ENCODE measurements at places on chromosomes 11 and 22. TPM values are rescaled to one million over a fixed set of nuclear protein-coding genes. Genes with fewer than 3 reads are reported as not detected.

The C22orf15 gene
- not detected for total RNA-seq

The MMP12 gene
- total RNA-seq, result not detected

DNA sequence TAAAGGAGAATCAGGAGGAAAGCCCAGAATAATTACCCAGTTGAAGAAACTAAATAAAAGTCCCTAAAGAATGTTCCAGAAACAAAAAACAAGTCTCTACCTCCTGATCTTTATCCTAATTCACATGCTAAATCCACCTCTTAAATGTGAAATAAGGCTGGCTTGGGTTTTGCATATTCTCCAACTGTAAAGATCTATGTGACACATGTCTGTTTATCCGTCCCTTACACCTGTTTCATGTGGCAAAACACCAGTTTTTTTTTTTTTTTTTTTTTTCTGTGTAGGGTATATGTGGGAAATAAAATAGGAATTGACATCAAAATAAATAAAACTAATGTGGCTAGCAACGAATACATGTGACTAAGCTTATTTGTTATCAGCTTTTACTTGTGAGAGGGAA lies 70.5 kb downstream of the NARS2 start:
- no peaks in the 10 kb centered on the region for H3K4me1 ChIP-seq
- no peak overlapping the region for H3K4me3 ChIP-seq
- H3K27me3 ChIP-seq, result no peaks in the 10 kb centered on the region
- DNase-seq, result no peak

DNA sequence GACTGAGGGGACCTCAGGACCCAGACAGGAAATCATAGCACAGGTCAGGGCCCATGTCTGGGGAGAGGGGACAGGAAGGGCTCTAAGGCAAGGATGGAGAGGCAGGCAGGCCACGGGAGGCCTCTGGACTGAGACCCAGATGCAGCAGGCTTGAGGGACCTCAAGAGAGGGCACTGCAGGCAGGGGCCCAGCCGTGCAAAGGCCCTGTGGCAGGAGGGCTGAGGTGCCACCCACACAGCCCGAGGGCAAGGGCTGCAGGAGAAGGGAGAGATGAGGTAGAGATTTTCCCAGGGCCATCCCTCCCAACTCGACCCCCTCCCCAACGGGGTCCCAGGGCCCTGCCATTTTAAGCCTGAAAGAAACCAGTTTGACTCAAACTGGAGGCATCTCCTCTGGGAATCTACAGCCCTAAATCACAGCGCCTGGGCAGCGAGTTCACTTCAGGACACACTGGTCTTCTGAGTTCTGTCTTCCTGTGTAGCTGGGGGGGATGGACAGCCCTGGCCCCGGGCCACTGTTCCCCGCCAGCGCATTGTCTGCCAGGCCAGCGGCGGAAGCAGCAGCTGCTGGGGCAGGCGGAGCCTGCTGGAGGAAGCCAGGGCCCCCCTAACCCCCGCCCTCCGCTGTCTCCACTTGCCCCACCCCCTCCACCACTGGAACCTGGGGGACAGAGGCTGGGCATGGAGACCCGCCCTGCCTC lies 20.3 kb upstream of the WNT7B start:
- H3K4me3 ChIP-seq, result no peak overlapping the region
- no peak overlapping the region for H3K27ac ChIP-seq
- no peaks in the 10 kb centered on the region for H3K36me3 ChIP-seq
- H3K4me1 ChIP-seq, result no peaks in the 10 kb centered on the region

The WBP2NL gene
- not detected for total RNA-seq

GRCh38 chr11:98559961-98560360 lies 460.8 kb upstream of the CNTN5 start:
- no peaks in the 10 kb centered on the region for H3K36me3 ChIP-seq
- no peaks in the 10 kb centered on the region for H3K4me1 ChIP-seq
- no peak overlapping the region for H3K27ac ChIP-seq
- H3K27me3 ChIP-seq, result no peaks in the 10 kb centered on the region
- no peak overlapping the region for H3K4me3 ChIP-seq
- no peak for DNase-seq

DNA sequence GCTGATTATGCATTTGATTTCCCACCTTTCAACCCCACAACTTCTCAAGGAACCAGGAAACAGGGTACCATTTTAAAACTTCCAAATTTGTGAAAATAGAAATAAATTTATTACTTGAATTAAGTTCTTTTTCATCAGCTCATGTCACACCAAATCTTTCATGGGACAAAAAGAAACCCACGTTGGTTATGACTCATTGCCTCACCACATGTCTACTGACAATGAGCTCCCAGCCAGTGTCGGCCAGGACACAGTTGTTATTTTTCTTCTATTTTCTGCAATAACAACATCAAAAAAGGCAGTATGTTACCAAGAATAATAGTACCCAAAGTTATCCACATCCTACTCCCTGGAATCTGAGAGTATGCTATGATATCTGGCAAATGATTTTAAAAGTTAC lies 17.3 kb downstream of the MS4A6A start:
- no peaks in the 10 kb centered on the region for H3K4me1 ChIP-seq
- H3K4me3 ChIP-seq, result no peak overlapping the region
- H3K27ac ChIP-seq, result no peak overlapping the region
- DNase-seq, result no peak
- no peaks in the 10 kb centered on the region for H3K27me3 ChIP-seq
- no peaks in the 10 kb centered on the region for H3K36me3 ChIP-seq

The NCAM1 gene
- total RNA-seq, result 0.22 TPM

The TESMIN gene
- 24.8 TPM for total RNA-seq

The PHF21B gene
- not detected for total RNA-seq

DNA sequence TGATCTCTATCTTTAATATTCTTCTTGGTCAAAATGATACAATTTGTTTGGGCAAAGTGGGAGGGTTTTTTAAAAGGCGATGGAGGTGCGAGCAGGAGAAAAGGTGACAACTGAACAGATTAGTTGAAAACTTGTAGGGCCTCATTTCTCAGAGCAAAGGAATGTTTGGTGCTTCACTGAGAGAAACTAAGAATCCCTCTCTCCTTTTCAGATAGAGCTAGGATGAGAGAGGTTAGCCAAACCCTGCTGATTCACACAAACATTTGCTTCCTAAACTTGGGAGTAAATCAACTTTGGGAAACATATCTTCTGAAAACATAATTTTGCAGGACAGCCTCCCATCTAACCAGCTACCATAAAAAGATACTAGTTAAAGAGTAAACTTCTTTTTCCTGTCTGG lies 57.0 kb downstream of the PHF21A start:
- H3K36me3 ChIP-seq, result no peaks in the 10 kb centered on the region
- no peak overlapping the region for H3K27ac ChIP-seq
- no peaks in the 10 kb centered on the region for H3K4me1 ChIP-seq
- no peak overlapping the region for H3K4me3 ChIP-seq
- H3K27me3 ChIP-seq, result no peaks in the 10 kb centered on the region
- DNase-seq, result no peak

The PDE3B gene
- total RNA-seq, result 6.7 TPM

The GGTLC2 gene
- total RNA-seq, result not detected

DNA sequence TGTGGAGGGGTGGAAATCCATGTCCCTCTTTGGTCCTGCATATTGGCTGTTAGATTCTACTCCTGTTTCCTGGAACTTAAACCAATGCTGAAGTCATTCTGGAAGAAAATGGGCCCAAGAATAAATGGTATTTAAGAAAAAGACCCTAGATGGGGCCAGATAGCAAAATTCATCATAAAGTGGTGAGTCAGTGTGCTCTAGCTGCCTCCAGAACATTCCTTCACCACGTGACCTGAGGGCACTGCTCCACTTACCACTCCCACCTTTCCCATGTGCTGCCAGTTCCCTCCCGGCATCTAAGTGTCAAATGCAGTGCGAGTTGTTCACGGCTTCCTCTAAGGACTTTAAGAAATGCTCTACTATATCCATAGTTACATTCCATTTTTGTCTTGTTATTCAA lies 30.9 kb upstream of the NAP1L4 start:
- no peak overlapping the region for H3K27ac ChIP-seq
- H3K4me3 ChIP-seq, result no peak overlapping the region
- peaks cover 16% of the 10 kb centered on the region for H3K36me3 ChIP-seq
- DNase-seq, result no peak
- H3K27me3 ChIP-seq, result no peaks in the 10 kb centered on the region
- no peaks in the 10 kb centered on the region for H3K4me1 ChIP-seq

The CARD10 gene
- total RNA-seq, result 32.0 TPM

DNA sequence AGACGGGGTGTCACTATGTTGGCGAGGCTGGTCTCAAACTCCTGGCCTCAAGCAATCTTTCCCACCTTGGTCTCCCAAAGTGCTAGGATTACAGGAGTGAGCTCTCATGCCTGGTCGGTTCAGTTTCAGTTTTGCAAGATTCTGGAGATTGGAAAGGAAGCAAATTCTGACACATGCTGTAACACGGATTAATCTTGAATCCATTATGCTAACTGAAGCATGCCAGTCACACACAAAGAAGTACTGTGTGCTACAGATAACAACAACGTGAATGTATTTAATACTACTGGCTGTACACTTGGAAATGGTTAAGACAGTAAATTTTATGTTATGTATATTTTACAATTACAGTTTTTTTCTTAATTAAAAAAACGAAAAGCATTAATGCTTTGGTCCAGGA lies 107.6 kb downstream of the MED15 start:
- no peaks in the 10 kb centered on the region for H3K4me1 ChIP-seq
- no peaks in the 10 kb centered on the region for H3K27me3 ChIP-seq
- H3K27ac ChIP-seq, result no peak overlapping the region
- no peak for DNase-seq
- H3K4me3 ChIP-seq, result no peak overlapping the region
- H3K36me3 ChIP-seq, result no peaks in the 10 kb centered on the region

The OR51B2 gene
- 17.1 TPM for total RNA-seq

- no peak overlapping the region for H3K4me3 ChIP-seq
- peaks cover 8% of the 10 kb centered on the region for H3K4me1 ChIP-seq
- H3K27ac ChIP-seq, result no peak overlapping the region
- no peaks in the 10 kb centered on the region for H3K27me3 ChIP-seq
- DNase-seq, result no peak
Observed at GRCh38 chr11:12094872-12095800, 15.3 kb upstream of the MICAL2 start.

DNA sequence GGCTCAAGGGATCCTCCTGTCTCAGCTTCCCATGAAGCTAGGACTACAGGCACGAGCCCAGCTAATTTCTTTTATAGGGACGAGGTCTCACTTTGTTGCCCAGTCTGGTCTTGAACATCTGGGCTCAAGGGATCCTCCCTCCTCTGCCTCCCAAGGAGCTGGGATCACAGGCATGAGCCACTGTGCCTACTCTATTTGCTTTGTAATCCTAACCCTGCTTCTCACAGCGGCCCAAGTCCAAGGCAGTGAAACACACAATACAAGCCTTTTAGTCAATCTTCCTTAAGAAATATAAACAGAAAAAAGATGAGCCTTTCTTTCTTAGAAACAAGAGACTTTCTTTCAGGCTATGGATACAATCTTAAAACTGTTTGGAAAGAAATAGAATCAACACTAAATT lies 115.2 kb upstream of the SORL1-AS1 start:
- no peak overlapping the region for H3K4me3 ChIP-seq
- no peak overlapping the region for H3K27ac ChIP-seq
- no peaks in the 10 kb centered on the region for H3K4me1 ChIP-seq
- H3K36me3 ChIP-seq, result no peaks in the 10 kb centered on the region
- DNase-seq, result no peak
- H3K27me3 ChIP-seq, result no peaks in the 10 kb centered on the region

The BCL2L13 gene
- 38.6 TPM for total RNA-seq

GRCh38 chr22:45344334-45344733 lies 34.6 kb downstream of the FAM118A start:
- no peaks in the 10 kb centered on the region for H3K27me3 ChIP-seq
- no peak overlapping the region for H3K27ac ChIP-seq
- no peak overlapping the region for H3K4me3 ChIP-seq
- peaks cover 8% of the 10 kb centered on the region for H3K36me3 ChIP-seq

- H3K27ac ChIP-seq, result no peak overlapping the region
- no peaks in the 10 kb centered on the region for H3K36me3 ChIP-seq
- no peaks in the 10 kb centered on the region for H3K4me1 ChIP-seq
- no peak overlapping the region for H3K4me3 ChIP-seq
- DNase-seq, result no peak
Observed at GRCh38 chr11:73019996-73020395, 122.1 kb downstream of the FCHSD2 start.

The CLDN5 gene
- total RNA-seq, result 0.32 TPM

The GUCD1 gene
- total RNA-seq, result 48.7 TPM

GRCh38 chr11:61120706-61121191 lies 18.5 kb downstream of the CD5 start:
- no peaks in the 10 kb centered on the region for H3K36me3 ChIP-seq
- H3K4me1 ChIP-seq, result peaks cover 10% of the 10 kb centered on the region
- H3K27ac ChIP-seq, result no peak overlapping the region
- no peak for DNase-seq
- H3K27me3 ChIP-seq, result no peaks in the 10 kb centered on the region
- no peak overlapping the region for H3K4me3 ChIP-seq
